Activated T-cell treated with anti-CD3 and anti-CD28 coated beads, Interleukin-2, amount 50 U/mL, for 48 hours (primary cell): ENCODE measurements at places on chromosomes 1 and 21.
A peak's percentile ranks its signal among the peaks of the same experiment; 100 is the strongest.

DNA sequence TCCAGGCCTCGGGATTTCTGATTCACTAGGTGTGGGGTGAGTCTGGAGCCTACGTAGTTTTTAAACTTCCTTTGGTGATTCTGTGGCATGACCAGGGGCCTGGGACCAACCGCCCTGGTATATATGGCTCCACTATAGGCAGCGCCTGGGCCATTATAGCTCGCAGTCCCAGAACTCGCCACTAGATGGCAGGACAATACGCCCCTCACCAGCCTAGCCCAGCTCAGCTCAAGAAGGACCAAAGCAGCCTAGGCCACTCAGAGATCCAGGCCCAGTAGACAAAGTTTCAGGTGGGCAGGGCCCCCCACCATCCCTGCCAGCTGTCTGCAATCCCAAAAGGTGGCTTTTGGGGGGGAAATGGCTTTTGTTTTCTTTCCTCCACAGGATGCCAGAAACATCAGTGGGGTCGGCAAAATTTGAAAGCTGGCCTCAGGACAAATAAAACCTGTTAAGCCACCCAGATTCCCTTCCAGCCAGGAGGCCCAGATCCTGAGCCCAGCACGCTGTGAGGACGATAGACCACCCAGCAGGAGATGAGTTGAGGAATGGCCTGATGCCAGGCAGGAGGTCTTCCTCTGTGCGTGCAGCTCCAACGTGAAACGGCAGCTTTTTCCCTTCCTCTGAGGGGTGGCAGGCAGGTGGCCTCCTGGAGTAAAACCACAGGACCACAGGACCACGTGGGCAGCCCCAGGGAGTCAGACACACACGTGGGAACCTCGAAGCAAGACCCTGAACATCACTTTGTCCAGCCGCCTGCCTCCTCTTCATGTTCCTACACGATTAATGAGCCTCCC lies 24.8 kb upstream of the TMEM51 start:
- DNase-seq: peak; percentile 86

- DNase-seq: no peak
These were observed 22.8 kb downstream of the PHC2 start for GRCh38 chr1:33408093-33408436.

GRCh38 chr1:230278376-230278775 lies 147.8 kb downstream of the PGBD5 start:
- DNase-seq: no peak

GRCh38 chr1:223176437-223176836 lies 33.4 kb upstream of the TLR5 start:
- DNase-seq: no peak
